ENCODE measurements at places on chromosomes 12 and 14. TPM values are rescaled to one million over a fixed set of nuclear protein-coding genes. Genes with fewer than 3 reads are reported as not detected.

DNA sequence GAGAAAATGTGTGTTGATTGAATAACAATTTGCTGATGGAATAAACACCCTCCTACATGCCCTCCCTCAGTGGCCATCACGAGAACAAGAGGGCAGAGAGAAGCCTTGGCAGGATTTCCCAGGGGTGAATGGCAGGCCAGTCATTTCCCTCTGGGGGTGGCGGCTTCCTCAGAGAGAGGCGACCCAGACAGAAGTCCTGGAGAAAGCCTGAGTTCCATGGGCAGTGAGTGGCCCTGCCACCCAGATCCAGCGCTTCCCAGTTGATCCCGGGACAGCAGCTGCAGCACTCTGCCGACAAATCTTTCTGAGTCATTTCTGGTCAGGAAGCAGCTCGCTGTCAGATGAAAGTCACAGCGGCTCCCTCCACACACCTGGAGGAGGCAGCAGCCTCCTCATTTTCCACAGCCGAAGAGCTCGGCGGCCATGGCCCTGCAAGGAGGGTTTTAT lies 123.0 kb downstream of the SCARB1 start:
- peak; percentile 66 for DNase-seq

- peak; percentile 12 for DNase-seq
These were observed 314.3 kb upstream of the OR4E1 start for GRCh38 chr14:21987937-21988336.

The CMA1 gene
- polyA plus RNA-seq, result not detected

DNA sequence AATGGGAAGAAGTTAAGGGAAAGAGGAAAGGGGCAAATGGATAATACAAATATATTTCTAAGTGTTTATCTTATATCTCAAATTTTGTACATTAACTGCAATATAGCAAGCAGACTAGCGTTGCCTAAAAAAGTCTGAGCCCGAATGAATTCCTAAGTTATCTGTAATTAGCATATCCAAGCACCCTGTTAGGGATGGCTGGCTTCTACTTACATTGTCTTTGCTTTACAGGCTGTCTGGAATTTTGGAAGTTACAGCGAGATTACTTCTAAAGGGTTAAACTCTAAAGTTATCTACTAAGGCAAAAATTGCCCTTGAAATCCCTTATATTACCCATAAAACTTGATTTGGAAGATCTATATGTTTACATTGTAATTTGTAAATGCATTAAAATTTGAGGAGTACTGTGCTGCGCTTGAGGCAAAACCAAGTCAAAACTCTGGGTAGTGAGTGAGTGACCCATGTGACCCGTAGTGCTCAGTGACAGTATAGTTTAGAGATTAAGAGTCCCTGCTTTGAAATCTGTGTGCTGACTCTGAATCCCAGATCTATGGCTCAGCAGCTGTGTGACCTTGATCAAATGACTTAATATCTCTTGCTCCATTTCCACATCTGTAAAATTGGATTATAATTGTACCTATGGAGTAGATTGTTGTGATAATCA lies 17.3 kb upstream of the LIN7A start:
- no peak for DNase-seq

GRCh38 chr12:15956413-15957185 lies 45.5 kb downstream of the DERA start:
- DNase-seq, result no peak

- DNase-seq, result peak; percentile 59
These were observed 11.3 kb downstream of the CACNA1C start for GRCh38 chr12:2064071-2064507.

GRCh38 chr12:97167598-97167997 lies 260.5 kb downstream of the NEDD1 start:
- no peak for DNase-seq

The SLC6A12 gene
- polyA plus RNA-seq, result not detected

DNA sequence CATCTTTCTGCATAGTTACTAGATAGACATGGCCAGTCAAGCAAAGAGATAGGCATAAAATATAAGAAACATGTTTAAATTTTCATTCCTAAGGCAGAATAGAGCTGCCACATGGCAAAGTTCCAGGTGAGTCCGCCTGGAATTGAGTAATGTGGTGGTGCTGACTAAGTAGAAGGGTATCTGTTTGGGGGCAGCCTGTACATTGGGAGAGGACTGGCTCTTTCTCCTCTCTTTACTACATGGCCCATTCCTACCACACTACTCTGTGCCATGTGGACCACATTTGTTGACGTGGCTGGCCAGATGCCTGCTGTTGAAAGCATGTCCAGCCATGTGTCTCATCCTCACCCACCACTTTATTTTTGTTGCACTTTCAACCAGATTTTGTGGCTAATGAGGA lies 354.0 kb downstream of the ETNK1 start:
- peak; percentile 95 for DNase-seq

The KLRB1 gene
- not detected for polyA plus RNA-seq

- no peak for DNase-seq
These were observed 13.4 kb upstream of the TTC7B start for GRCh38 chr14:90829677-90830076.

GRCh38 chr12:89454080-89454848 lies 70.3 kb downstream of the GALNT4 start:
- DNase-seq, result no peak

- DNase-seq, result peak; percentile 93
These were observed 51.2 kb downstream of the ATF7IP start for GRCh38 chr12:14416658-14417057.

GRCh38 chr12:4172999-4173398 lies 100.6 kb upstream of the CCND2 start:
- DNase-seq, result peak; percentile 26

DNA sequence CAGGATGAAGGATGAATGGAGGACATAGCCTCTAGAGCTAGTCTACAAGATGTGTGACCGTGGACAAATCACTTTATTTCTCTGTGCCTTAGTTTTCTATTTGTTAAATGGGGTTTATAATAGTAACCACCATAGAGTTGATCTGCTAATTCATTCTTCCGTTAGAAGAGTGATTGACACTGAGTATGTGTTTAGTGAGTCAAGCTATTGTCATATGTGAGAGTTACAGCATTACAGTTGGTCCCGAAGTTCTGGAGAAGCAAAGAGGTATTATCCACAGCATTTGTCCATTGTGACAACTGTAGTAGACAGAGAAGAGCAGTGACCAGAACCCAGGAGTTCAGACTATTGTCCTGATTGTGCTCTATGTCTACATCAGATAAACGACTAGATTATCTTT lies 14.1 kb downstream of the FAR2 start:
- no peak for DNase-seq

- no peak for DNase-seq
These were observed 32.6 kb downstream of the RFLNA start for GRCh38 chr12:124327362-124328043.

- no peak for DNase-seq
These were observed 198.4 kb downstream of the PPM1H start for GRCh38 chr12:62736596-62736995.

DNA sequence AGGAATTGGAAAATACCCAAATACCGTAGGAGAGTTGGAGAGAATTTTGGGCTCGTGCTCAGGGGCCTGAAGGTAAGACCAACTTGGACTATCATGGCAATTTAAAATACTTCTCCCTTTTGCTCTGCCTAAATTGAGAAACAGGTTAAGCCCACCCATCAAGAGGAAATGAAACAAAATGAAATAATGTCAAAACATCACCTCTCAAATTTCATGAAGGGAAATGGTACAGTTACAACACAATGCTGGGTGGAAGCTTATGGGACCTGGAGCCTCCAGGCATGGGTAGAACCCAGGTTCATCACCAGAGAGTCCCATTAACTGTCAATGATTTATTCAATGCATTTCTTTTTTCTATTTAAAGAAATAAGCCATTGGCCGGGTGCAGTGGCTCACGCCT lies 33.7 kb downstream of the FOS start:
- no peak for DNase-seq

The PTHLH gene
- polyA plus RNA-seq, result 1.6 TPM

- DNase-seq, result no peak
These were observed 26.2 kb upstream of the CHPT1 start for GRCh38 chr12:101671157-101671791.

GRCh38 chr14:94699831-94700230 lies 70.1 kb downstream of the GSC start:
- no peak for DNase-seq

- no peak for DNase-seq
These were observed 10.2 kb downstream of the HEATR5A start for GRCh38 chr14:31410048-31410650.

DNA sequence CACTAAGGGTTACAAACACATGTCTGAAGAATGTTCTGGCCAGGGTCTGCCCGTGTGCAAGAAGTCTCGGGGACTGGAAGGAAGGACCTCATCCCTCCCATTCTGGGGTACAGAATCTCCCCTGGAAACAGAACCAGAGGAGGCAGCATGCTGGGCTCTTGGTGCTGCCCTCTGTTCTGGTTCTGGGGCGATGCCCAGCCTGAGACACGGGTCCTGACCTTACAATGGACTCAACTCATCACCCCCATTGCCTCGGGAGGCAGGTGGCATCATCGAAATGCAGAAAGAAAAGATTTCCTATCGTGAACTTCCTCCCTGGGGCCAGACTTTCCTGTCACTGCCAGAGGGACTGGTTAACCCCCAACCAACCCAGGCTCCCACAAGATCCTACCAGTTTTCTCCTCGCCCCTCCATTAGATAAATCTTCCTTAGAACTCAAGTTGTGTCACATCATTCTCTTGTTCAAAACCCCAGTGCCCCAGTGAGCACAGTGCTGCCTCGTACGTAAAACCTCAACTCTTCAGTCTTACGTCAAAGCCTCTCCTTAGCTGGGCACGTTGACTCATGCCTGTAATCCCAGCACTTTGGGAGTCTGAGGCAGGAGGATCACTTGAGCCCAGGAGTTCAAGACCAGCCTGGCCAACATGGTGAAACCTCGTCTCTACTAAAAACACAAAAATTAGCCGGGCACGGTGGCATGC lies 52.1 kb downstream of the PSMA6 start:
- DNase-seq, result no peak

GRCh38 chr14:104263675-104264358 lies 125.4 kb downstream of the KIF26A start:
- DNase-seq, result no peak

GRCh38 chr14:75711796-75712211 lies 50.8 kb downstream of the TTLL5 start:
- peak; percentile 85 for DNase-seq

- DNase-seq, result no peak
These were observed 261.9 kb downstream of the TMEM132D start for GRCh38 chr12:129641926-129642325.

DNA sequence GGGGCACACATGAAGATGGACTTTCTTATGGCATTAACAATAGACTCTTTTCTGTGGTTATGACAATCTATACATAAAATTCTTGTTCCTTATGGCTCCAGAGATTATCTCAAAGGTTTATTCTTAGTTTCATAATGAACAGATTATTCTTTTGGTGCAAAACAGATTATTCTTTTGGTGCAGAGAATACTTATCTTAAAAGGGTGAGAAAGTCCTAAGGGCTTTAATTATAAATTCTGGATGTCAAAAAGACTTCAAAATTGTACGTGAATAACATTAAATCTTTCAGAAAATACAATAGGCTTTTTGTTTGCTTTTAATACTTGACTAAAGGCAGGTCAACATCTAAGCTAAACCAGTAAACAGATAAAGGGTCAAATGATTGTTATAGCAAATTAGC lies 69.3 kb downstream of the MNAT1 start:
- DNase-seq, result no peak

GRCh38 chr14:56036353-56036752 lies 81.9 kb upstream of the PELI2 start:
- DNase-seq, result no peak

DNA sequence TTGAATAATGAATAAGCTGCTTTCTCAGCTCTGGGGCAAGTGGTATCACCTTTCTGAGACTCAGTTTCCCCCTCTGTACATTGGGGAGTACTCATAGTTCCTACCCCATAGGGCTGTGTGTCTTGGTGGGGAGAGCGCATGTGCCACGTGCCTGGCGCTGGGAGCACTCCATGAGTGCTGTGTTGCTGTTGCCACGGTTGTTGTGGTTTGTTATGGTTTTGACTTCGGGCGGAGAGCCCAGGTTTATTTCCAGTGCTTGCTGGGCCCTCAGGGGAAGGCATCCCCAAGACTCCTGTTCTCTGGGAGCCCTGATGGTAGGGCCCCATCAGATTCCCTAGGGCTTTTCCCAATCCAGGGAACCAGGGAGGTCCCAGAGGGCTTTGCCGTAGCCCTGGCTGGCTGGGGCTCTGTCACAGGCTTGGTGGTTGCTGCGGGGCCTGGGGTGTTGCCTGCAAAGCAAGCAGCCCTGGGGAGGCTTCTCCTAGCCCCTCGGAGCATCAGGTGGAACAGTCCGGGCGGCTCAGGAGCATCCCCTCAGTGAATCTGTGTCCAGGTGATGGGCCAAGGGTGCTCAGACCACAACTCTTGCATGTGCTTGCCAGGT lies 18.6 kb downstream of the SH2B3 start:
- no peak for DNase-seq

Measured in IMR-90 (cell line).